ENCODE measurements at places on chromosomes 7 and 10.
A peak's percentile ranks its signal among the peaks of the same experiment; 100 is the strongest.

GRCh38 chr7:151677581-151678226 lies 158.0 kb upstream of the RHEB start:
- no peak for DNase-seq

DNA sequence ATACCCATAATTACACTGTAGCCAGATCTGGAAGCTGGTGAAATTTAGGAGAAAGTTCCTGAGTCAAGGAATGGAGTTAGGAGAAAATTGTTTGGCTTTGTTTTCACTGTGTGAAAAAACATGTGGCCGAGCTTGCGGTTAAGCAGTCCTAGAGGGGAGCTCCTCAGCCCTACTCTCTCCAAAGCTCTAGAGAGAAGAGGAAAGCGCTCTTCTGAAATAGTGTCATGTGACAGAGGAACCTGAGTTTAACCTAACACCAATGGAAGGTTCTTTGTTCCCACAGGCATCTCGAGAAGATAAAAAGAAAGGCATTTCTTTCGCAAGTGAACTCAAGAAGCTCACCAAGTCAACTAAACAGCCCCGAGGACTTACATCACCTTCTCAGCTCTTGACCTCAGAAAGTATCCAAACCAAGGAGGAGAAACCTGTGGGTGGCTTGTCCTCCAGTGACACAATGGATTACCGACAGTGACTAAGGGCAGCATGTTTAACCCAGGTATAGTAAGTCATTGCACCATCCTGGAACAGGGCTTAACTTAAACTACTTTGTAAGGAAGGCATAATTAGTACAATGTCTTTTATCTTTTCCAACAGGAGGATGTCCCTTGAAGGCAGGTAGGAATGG lies 38.0 kb downstream of the NOC3L start:
- DNase-seq: no peak

GRCh38 chr7:79740076-79740475 lies 286.6 kb upstream of the MAGI2 start:
- no peak for DNase-seq

DNA sequence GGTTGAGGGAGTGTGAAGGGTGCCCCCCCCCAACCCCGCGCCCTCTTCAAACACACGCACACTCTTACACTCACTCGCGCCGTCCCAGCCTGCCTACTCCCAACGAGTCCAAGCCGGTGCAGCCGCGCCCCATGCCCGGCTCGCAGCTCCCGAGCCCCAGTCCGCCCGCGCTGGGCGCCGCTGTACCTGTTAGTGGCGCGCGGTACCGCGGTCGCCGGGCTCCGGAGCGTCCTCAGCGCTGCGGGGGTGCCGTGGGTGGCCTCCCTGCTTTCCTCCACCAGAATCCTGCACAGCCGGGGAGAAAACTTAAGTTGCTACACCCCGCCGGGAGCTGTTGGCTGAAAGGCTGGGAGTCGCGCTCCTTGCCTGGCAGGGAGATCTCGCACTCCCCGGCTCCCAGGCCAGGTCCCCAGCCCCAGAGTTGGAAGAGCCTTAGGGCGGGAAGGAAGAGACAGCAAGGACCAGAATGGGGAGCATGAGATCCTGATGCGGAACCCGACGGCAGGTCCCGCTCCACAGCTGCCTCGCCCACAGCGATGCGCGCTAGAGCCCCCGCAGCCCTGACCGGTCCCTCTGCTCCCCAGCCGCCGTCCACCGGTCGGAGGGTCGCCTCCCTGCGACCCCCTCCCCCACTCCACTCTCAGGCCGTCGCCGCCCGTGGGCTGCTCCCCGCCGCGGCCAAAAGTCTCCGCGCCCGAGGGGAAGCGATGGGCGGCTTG lies 863 bp downstream of the ST8SIA6 start:
- DNase-seq: peak; percentile 13

GRCh38 chr10:81496626-81497025 lies 378.4 kb upstream of the NRG3 start:
- no peak for DNase-seq

DNA sequence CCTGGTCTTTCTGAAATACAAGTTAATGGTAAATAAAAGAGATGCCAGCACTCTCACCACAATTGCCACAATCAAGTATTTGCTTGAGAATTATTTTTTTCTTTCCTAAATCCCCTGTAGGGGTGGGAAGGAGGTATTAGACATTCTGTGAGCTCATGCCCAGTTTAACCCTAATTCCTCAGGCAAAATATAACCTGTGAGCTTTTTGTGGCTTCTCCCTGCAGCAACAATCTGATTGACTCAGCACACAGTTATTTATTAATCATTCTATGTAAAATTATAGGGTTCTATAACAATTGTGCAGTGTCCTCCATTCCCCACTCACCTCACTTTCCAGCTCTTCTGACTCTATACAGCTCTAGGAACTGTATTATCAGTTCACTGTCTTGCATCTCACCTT lies 66.3 kb downstream of the GLI3 start:
- DNase-seq: no peak

GRCh38 chr7:51054231-51054630 lies 262.4 kb downstream of the COBL start:
- DNase-seq: no peak

GRCh38 chr10:33382921-33383713 lies 48.6 kb upstream of the NRP1 start:
- no peak for DNase-seq

- no peak for DNase-seq
Observed at GRCh38 chr10:83165265-83165664, 974.0 kb upstream of the GHITM start.

- no peak for DNase-seq
Observed at GRCh38 chr7:91814189-91814588, 66.3 kb downstream of the MTERF1 start.

DNA sequence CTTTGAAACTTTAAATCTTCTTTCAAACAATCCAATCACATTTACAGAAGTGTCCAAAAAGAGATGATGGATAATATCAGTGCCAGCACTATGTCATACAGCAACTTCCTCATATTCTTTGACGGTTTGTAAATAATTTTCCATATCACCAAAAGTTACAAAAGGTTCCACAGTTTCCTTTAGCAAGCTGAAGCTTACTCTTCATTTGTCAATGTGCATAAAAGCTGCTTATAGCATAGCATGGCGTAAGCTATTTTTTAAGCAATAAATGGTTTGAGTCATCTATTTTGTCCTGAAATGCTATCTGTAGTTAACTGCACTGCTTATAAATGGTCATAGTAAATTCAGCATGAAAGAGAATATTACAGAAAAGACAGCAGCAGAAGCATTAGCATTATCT lies 95.1 kb downstream of the ETV1 start:
- DNase-seq: no peak

- no peak for DNase-seq
Observed at GRCh38 chr7:30224511-30225062, 59.8 kb upstream of the ZNRF2 start.

DNA sequence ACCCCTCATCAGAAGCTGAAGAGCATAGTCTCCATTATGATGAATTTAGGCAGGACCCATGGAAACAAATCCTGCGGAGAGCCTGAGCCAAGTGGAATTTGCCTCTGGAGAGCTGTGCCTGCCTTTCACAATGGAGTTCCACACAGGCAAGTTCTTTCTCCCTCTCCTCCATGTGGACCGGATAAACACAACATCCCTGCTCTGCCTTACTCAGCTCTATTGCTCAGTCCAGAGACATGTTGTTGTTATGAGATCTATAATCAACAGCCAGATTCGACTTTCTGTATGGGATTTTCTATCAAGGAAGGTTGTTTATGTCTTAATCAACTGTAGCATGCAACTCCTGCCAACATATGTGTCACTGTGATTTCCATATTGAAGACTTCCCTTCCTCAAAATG lies 59.5 kb upstream of the ELMO1 start:
- no peak for DNase-seq

GRCh38 chr7:75737856-75738603 lies 711 bp downstream of the HIP1 start:
- DNase-seq: no peak

GRCh38 chr10:19226025-19226424 lies 177.4 kb downstream of the MALRD1 start:
- DNase-seq: no peak

DNA sequence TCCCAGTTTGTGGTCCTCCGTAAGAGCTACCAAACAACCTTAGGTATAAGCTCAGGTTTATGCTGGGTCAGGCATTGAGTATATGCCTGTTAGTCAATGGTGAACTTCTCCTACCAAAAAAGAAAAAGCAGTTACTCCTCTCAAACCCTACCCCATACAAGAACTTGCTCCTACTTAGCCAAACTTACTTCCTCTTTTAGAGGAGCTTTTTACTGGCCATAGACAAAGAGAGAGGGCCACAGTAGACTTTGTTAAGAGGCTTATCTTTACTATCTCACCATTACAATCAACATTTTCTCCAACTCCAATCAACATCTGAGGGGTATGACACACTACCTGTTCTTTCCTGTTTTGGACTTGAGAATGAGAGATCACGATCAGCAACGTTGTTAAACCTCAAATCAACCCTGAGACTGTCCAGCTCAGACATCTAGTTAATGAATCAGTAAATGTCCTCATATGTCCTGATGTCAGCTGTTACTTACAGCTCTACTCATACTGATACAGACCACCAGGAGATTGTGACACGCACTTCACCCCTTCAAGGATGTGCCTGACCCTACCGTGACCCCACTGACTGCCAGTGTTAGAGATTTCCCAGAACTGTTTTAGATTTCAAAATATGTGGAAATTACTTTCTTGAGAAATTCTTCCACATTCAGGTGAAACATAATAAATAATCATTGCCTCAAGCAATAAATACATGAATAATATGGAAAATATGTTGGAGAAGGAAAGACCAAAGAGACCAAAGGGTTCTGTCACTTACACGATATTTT lies 18.4 kb upstream of the CCDC71L start:
- no peak for DNase-seq

All from stimulated activated naive CD4-positive, alpha-beta T cell (primary cell).